ENCODE measurements at places on chromosomes 3 and 15. TPM values are rescaled to one million over a fixed set of nuclear protein-coding genes. Genes with fewer than 3 reads are reported as not detected.

DNA sequence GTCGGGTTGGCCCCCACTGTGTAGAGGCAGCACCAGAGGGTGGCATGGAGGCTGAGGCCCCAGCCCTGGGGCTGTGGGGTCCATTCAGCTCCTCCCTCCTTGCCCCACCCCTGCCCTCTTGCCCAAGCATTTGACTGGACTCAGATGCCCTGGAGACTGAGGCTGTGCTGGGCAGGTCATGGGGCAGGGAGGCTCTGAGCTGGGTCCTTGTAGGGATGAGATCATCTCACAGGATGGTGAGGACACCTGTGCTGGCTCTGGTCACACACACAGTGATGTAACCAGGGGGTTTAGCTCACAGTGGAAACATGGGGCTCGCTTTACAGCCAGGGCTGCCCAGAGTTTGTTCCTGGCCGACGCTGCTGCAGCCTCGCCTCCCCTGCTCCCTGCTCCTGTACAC is 17.8 kb downstream of the ALPK3 start:
- no peak for DNase-seq

DNA sequence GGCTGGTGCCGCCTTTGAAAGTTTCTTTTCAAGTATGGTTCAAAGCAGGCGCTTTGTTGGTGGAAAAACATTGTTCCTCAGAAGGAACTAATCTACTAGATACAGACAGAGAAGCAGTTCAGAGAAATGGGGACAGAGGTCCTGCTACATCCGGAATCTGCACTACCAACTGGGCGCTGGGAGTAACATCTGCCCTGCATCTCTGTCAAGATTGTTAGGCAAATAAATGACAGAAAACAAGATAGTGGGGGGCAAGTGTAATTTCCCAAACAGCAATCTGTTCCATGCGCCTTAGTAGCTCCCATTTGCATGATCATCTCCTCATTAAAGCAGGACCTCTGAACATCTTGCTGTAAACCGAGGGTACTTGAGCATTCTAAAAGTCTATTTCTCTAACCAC is 17.4 kb downstream of the TLE3 start:
- no peak for DNase-seq

DNA sequence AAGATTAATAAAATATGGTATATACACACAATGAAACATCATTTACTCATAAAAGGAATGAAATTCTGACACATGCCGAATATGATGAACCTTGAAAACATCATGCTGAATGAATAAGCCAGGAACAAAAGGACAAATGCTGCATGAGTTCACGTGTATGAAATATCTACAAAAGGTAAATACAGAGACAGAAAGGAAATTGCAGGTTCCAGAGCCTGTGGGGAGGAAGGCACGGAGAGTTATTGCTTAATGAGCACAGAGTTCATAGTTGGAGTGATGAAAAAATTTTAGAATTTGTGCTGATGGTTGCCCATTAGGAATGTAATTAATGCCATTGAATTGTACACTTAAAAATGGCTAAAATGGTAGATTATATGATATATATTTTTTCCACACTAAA is 49.5 kb downstream of the OCA2 start:
- no peak for DNase-seq

- DNase-seq = no peak
Observed at GRCh38 chr3:67712259-67712658, 57.8 kb upstream of the SUCLG2 start.

DNA sequence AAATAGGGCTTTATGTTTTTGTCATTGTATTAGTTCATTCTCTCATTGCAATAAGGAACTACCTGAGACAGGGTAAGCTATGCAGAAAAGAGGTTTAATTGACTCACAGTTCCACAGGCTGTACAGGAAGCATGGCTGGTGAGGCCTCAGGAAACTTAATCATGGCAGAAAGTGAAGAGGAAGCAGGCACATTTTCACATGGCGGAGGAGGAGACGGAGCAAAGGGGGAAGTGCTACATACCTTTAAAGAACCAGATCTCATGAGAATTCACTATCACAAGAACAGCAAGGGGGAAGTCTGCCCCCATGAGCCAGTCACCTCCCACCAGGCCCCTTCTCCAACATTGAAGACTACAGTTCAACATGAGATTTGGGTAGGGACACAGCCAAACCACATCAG is 25.6 kb downstream of the CEP63 start:
- no peak for DNase-seq

- DNase-seq = no peak
Observed at GRCh38 chr15:91882858-91883586, 29.5 kb downstream of the SLCO3A1 start.

Gene ITIH3
- total RNA-seq = 48.2 TPM

Gene RGMA
- 0.48 TPM for total RNA-seq

DNA sequence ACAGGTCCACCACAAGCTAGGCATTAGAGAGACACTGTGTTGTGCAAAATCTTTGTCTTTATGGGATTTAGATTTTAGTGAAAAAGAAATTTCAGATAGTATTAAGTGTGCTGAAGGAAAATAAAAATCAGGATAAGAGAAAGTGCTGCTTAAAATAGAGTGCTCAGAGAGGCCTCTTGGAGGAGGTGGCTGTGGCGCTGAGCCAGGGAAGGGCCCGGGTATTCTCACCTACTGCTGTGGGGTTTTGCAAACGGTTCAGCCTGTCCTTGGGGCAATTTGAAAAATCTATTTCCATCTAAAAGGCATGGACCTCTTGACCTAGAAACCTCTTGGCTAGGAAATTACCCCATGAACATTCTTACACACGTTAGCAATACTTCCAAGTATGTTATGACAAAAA is 267.7 kb downstream of the TJP1 start:
- no peak for DNase-seq

Gene FOXL2NB
- 1.9 TPM for total RNA-seq

Gene LRRK1
- 14.0 TPM for total RNA-seq

Gene C3orf52
- 16.1 TPM for total RNA-seq

- DNase-seq = no peak
Observed at GRCh38 chr3:183180110-183180783, 17.7 kb upstream of the LAMP3 start.

GRCh38 chr3:71328926-71329325 is 254.6 kb downstream of the FOXP1 start:
- no peak for DNase-seq
